ENCODE measurements at places on chromosomes 2 and 18.

DNA sequence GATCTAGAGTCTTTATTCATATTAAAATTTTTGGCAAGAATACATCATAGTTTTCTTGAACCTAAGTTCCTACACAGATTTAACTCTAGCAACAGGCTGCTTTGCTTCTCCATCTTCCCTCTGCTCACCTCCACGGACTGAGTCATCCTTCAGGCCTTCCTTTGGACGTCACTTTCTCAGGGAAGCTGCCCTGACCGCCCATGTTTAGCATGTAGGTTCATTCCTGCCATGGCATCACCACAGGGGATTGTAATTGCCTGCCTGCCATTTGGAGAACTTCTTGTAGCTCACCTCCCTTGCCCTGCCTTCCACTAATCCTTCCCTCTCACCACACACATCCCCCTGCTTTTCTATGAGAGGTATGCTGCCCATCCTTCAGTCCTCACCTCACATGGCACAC is 43.9 kb upstream of the B3GNT2 start:
- DNase-seq = no peak

DNA sequence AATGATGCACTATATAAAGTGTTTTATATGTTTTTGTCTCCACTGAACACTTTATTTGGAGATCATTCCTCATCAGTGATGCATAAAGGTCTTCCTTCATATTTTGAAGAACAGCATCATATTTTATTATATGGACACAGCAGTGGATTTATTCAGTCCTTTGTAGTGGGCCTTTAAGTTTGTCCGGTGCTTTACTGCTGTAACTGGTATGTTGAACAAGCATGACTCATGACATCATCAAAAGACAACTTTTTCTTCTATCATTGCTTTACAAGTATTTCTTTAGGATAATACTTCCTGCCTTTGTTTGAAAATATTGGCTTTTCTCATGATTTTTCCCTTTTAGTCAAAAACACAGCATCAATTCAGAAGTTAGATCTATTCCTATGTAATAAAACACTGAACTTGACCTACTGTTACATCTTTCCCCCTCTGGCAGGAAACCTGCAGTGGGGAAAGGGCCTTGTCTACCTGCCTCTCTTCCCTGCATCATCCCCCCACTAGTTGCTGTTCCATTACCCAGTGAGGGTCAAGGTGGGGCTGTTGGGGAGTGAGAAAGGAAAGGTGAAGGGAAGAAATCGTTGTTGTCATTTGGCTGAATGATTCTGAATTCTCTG is 241.2 kb downstream of the CYP26B1 start:
- no peak for DNase-seq

- DNase-seq = no peak
These were observed 1500.4 kb downstream of the DPP10 start for GRCh38 chr2:115942800-115943199.

DNA sequence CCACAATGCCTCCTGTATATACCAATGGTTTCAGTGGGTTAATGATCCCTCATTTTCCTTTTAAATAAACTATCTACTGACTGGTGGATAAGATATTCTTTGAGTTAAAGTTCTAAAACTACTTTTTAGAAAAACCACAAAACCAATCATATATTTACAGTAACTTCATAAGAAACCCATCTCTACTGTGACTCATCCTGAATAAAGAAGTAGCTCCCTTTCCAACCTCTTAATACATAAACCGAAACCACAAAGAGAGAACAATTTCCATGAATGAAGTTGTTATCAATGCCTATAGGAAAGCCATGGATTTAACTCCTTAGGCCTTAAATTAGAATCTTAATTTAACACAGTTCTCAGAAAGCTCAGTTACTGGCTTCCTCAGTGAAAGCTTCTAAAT is 227.0 kb upstream of the SMAD7 start:
- DNase-seq = peak; percentile 39

DNA sequence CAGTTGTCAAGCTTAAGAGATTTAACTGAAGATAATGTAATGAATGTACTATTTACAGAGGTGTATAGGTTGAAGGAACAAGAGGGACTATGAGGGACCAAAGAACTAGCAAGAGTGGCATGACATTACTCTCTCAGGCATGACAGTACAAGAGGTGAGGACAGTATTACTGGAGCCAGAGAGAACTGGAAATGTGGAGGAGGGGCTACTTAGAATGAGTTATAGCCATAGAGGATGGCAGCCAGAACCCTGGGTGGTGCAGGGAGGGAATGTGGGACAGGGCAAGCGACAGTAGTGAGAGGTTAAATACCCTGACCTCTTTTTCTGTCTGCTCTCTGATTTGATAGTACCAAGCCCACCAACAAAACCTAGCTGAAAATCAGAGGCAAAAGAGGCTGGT is 122.6 kb upstream of the UGP2 start:
- no peak for DNase-seq

DNA sequence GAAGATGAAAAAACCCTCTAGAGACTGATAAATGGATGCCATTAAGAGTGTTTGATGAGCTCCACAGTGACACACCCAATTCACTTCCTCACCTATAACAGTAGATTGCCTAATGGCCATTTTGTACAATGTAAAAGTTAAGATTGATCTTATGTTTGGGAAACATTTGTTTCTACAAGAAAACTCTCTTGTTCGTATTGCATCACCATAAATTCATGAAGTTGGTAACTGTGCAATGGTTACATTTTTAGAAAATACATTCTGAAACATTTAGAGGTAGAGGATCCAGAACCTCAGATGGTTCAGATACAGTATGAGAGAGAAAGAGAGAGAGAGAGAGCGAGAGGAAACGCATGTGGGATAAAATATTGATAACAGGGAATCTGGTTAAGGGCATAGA is 31.8 kb downstream of the DAPL1 start:
- no peak for DNase-seq

GRCh38 chr2:109517118-109517889 is 96.5 kb downstream of the SEPTIN10 start:
- DNase-seq = no peak

DNA sequence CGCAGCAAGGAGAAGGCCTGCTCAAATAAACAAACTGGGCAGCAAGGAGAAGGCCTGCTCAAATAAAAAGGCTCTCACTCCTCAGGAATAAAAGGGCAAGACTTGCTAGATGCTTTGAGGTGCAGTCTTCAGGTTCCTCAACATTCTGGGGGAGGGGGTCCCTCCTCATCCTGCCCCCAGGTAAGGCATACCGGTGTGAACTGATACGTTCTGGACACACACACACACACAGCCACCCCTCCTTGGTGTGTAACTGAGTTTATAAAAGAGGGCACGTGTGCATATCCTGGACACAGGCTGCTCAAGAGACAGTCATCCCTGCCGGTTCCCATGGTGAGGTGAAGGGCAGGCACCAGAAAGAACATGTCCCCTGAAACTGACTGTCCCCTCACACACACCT is 4.5 kb downstream of the TEX261 start:
- DNase-seq = no peak

GRCh38 chr2:51410331-51410730 is 378.4 kb upstream of the NRXN1 start:
- no peak for DNase-seq

GRCh38 chr2:74583504-74583903 is 29.0 kb downstream of the DOK1 start:
- no peak for DNase-seq

DNA sequence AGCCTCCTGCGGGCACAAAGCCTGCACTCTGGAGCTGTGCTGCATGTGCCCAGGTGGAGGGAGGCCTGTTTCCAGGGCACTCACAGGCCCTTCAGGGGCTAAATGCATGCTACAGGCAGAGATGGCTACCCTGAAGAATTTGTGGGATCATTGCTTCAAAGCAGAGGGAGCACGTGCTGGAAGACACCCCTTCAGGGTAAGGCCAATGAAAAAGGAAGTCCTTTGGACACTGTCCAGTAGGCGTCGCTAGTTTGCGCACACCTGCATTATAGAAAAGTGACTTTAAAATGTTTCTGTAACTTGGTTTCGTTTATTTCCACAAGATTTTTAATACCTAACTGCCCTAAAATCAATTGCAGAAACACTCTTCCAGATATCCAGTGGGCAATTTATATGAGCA is 325.3 kb downstream of the ZNF516 start:
- DNase-seq = no peak

DNA sequence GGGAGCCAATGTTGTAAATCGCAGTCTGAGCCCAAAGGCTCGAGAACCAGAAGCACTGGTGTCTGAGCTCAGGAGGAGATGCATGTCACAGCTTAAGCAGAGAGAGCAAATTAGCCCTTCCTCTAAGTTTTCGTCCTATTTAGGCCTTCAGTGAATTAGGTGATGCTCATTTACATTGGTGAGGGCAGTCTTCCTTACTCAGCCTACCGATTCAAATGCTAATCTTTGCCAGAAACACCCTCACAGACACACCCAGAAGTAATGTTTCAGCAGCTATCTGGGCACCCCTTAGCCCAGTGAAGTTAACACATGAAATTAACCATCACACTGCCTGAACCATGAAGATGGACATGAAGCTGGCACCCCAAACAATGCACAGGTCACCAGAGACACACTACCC is 385.1 kb downstream of the STK39 start:
- no peak for DNase-seq

DNA sequence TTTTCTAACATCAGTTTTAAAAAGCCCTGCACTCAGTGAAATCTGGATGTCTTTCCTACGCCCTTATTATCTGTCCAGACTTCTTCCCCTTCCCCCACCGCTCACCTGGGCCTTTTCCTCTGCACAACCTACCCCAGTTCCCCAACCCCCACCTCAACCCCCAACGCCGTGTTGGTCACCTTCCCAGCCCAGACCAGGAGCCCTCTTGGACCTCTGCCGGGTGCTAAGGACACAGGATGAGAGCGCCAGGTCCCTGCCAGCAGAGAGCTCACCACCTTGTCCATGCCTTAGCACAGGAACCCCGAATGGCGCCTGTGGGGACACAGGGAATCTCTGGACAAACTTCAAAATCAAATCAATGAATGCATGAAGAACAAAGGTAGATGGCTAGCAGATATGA is 966 bp upstream of the RBM43 start:
- DNase-seq = no peak

DNA sequence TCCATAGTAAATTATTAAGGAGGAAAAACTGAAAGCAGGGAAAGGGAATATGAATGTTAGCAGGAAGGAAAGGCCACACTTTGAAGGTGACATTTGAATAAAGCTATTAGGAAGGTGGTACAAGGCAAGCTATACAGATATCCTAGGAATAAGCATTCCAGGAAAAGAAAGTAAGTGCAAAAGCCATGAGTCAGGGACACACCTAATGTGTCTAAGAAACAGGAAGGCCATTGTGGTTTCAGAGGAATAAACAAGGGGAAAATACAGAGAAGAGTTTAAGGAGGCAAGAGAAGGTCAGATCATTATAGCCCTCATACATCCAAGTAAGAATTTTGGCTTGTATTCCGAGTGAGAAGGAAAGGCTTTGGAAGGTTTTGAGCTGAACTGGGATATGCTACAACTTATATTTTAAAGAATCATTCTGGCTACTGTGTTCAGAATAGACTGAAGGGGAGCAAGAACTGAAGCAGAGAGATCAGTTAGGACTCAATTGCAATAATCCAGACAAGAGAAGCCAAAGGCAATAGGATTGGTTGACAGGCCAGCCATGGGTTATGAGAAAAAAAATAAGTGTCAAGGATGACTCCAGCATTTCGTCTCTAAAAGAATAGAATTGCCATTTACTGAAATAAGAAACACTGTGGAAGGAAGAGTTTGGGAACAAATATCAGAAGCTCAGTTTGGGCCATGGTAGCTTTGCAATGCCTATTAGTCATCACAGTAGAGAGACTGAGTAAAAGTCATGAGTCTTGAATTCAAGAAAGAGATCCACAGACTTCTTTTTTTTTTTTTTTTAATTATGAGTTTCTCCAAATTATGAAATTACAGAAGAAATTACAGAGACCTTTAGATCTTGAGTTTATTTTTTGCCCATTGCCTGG is 11.3 kb downstream of the RAD51AP2 start:
- DNase-seq = no peak

DNA sequence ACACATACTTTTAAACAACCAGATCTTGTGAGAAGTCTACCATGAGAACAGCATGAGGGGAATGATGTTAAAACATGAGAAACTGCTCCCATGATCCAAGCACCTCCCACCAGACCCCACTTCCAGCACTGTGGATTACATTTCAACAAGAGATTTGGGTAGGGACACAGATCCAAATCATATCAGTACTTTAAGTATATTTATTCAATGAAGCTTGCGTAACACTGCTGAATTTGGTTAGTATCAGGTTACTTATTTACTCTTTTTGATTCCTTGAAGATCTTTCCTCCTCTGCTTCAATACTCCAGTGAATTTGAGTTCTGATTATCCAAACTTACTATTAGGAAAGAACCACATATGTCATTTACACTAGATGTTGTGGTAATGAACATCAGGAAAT is 418.6 kb downstream of the PIK3C3 start:
- no peak for DNase-seq

GRCh38 chr18:1604751-1605150 is 700.1 kb downstream of the ADCYAP1 start:
- DNase-seq = no peak

GRCh38 chr18:70398076-70398475 is 109.2 kb downstream of the SOCS6 start:
- no peak for DNase-seq

GRCh38 chr2:121066526-121066925 is 218.5 kb downstream of the TFCP2L1 start:
- DNase-seq = no peak

- peak; percentile 53 for DNase-seq
These were observed 29.6 kb upstream of the ENOSF1 start for GRCh38 chr18:741931-742512.

DNA sequence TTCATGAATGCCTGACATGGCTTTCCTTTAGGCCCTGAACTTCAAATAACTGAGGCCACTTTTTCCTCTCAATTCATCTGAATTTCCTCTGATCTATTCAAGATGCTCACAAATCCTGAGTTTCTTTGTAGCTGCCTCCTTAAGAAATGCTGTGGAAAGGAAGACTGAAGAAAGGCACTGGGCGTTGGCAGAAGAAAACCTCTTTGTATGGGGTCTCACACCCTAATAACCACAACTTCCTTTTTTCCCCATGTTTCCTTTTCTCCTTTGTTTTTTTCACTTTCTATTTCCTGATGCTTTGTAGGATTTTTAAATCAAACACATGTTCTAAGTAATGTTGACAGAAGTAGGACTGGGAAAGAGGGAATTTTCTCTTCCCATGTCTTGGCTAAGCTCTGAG is 447.4 kb downstream of the CMPK2 start:
- DNase-seq = no peak

GRCh38 chr2:137770166-137770565 is 194.1 kb upstream of the HNMT start:
- no peak for DNase-seq

- no peak for DNase-seq
These were observed 149.3 kb downstream of the EHBP1 start for GRCh38 chr2:62854600-62855514.
